ENCODE measurements at places on chromosomes 6 and 20.

- DNase-seq = no peak
Observed at GRCh38 chr20:46551522-46552381, 1.3 kb upstream of the OCSTAMP start.

GRCh38 chr20:36084356-36084755 lies 70.2 kb upstream of the EPB41L1 start:
- no peak for DNase-seq

GRCh38 chr20:37090407-37090806 lies 5.4 kb downstream of the RBL1 start:
- DNase-seq = no peak

DNA sequence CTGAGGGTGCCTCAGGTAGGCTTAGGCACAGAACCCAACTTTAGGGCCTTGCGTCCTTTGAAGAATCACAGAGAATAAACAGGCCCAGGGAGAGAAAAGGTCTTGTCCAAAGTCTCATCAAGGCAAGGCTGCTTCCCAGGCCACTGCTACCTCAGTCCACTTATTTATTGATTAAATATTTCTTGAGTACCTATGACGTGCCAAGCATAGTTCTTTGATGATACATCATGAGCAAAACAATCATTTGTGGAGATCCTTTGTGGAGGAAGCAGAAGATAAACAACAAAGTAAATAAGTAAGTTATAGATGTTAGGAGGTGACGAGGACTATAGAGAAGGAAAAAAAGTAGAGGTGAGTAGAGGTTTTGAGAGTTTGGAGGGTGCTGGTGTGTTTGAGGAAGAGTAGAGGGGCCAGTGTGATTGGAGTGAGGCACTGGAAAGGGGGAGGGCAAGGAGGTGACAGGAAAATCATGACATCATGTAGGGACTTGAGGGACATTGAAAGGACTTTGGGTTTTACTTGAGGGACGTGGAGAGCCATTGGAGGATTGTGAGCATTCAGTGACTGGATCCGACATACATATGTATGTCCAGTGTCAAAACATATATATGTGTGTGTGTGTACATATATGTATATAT lies 14.1 kb upstream of the CHMP4B start:
- DNase-seq = no peak

GRCh38 chr6:119311514-119312142 lies 37.9 kb downstream of the MAN1A1 start:
- no peak for DNase-seq

GRCh38 chr6:52139985-52140680 lies 46.0 kb upstream of the IL17A start:
- no peak for DNase-seq

DNA sequence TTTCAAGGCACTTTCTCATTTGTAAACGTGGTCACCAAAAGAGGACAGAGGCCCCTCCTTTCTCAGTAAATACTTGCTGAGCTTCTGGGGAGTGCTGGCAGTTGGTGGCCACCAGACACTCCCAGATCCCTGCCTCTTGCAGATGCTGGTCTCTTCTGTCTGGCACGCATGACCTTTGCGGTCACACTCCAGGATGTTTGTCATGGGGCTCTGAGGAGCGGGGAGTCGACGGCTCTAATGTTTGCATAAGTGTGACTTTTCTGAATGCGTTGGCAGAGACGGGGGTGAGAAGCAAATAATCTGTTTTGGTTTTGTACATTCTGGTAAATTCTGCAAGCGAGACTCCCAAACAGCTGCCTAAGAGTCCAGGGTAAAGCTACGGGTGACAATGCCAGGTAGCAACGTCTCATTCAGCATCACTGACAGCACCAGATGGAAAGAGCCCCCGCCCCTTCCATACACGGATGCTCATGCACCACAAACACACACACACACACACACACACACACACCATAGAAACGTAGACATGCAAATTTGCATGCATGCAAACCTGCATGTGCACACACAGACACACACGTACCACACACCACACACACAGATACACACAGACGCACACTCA lies 101.1 kb downstream of the YTHDF1 start:
- no peak for DNase-seq

GRCh38 chr6:22827760-22828159 lies 258.4 kb downstream of the HDGFL1 start:
- DNase-seq = no peak

GRCh38 chr20:32252189-32252588 lies 25.3 kb upstream of the KIF3B start:
- DNase-seq = no peak

GRCh38 chr6:130666786-130667185 lies 160.4 kb upstream of the SMLR1 start:
- no peak for DNase-seq

Data from caudate nucleus (tissue), 63 donors.